ENCODE measurements at places on chromosomes 7 and 10.

- no peak for DNase-seq
These were observed 61.5 kb downstream of the SLIT1 start for GRCh38 chr10:97124211-97124610.

- no peak for DNase-seq
These were observed 74.2 kb downstream of the SHH start for GRCh38 chr7:155738104-155738503.

DNA sequence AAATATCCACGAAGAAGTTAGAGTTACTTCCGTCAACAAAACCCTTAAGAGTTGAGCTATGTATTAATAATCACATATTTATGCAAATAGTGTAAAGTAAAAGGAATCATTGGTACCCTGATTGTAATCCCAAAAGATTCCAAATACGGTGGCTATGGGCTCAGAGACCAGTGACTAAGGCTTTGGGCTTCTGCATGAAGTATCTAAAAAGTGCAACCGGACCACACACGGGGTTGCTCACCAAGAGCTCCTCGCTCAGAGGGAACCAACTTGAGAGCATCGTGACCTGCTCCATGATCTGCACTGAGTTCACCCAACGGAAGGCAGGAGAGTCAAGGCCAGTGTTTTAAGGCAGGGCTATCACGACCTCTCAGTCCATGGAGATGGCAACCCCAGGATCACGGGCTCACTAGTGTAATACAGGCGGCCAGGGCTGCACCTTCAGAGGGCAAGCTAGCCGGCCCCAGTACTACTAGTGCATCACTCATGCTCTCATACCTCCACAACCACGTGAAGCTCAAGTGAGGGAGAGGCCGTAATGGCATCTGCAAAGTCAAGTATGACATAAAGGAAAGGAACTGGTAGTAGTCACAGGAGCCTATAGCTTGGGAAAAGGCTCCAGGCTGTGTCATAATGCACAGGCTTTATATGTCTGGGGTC lies 77.1 kb upstream of the CAMK2B start:
- DNase-seq = no peak

DNA sequence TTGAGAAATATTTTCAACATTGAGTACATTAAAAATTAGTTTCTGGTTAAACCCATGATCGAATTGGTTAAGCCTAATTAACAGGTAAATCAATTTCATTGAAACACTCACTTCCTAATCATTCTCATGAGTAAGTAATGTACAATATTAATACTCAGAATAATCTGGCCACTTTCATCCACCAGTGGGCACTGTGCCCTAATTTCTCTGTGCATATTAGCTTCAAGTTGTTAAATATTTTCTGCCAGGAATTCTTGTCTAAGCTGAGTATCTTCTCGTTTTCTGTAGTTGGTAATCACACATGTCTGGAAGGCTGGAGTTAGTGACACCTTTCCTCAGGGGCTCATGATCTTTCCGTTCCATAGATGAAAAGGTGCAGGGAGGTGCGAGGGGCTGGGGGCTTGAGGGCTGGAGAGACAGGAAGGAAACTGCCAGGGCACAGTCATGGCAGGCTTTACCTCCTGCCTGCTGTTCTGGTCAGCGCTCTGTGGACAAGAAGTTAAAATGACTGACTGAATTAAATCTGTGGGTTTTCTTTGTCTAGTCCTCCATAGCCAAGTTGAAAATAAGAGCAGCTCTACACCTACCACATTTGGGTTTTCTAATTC lies 71.9 kb downstream of the WIPF3 start:
- no peak for DNase-seq

GRCh38 chr7:105462765-105463420 lies 59.2 kb downstream of the PUS7 start:
- no peak for DNase-seq
